Cortex of kidney (tissue), 1 donor: ENCODE measurements at places on chromosomes 11 and 22.

- DNase-seq, result no peak
These were observed 214.6 kb downstream of the BRD1 start for GRCh38 chr22:49613108-49613507.

DNA sequence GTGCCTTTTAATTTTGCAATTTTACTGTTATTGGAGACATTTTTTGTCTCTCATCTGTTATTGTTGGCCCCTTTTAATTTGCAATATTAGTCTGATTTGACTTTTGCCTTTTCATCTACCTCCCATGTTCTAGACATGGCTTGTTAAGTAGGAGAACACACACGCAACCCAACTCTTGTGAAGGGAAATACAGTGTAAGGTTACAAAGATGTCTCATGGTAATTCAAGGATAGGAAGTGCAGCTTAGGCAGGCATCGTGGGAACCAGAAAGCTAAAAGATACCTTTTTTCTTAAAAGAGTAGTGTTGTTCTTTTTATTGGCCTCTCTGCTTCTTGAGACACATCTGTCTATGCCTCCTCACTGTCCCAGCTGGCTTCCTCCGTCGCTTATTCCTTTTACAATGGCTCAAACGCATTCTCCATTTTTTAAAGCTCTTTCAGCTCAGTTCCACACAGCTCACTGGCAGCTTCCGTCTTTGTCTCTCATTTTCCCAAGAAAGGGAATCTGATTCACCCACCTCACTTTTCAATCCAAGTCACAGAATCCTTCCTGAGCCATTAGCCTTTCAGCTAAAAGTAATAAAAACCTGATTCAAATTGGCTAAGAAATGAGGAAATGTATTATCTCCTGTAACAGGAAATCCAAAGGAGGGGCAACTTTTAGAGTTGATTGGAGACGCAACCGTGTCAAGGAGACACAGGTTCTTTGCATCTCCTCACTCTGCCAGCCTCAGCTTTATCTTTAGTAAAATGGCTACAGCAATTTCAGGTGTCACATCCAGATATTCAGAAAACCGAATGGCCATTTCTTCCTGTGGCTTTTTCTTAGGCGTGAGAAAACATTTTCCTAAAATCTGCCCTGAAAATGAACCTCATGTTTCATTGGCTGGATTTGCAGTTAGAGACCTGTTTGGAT is 57.2 kb downstream of the SIK2 start:
- DNase-seq, result no peak

- DNase-seq, result no peak
These were observed 25.2 kb upstream of the KCNJ11 start for GRCh38 chr11:17413414-17414316.

DNA sequence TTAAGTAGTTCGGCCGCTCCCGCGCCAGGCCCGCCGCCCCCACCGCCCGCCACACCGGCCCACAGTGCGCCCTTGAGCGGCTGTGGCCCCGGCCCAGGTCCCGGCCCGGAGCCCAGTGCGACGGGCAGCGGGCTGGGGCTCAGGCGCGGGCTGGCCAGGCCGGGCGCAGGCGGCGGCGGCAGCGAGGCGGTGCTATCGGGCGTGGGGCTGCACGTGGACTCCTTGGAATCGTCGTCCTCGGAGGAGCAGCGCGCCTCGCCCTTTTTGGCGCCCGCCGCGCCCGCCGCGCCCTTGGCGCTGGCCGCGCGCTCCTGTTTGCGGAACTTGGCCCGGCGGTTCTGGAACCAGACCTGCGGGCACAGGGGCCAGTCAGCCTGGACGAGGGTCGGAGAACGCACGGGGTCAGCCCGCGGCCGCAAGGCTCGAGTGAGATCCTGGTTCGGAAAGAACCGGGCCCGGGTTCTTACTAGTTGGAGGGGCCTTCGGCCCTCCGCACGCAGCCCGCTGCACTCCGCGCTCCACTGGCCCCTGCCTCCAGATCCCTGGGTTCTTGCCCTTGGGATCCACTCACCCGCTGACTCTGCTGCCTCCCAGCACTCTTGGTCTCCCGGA is 4.0 kb downstream of the PHOX2A start:
- DNase-seq, result no peak

DNA sequence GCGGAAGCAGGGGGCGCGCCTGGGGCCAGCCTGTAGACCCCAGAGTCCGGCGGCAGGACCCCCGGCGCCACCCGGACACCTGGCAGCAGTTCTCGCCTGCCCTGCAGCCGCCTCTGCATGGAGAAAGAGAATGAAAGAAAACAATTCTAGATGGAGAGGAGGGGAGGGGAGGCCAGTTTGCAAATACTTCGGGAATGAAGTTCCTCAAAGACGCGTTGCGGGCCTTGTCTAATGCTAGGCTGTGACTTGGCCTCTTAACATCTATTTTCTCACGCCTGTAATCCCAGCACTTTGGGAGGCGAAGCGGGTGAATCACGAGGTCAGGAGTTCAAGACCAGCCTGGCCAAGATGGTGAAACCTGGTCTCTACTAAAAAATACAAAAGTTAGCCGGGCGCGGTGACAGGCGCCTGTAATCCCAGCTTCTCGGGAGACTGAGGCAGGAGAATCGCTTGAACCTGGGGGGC is 2.1 kb upstream of the BARX2 start:
- no peak for DNase-seq

DNA sequence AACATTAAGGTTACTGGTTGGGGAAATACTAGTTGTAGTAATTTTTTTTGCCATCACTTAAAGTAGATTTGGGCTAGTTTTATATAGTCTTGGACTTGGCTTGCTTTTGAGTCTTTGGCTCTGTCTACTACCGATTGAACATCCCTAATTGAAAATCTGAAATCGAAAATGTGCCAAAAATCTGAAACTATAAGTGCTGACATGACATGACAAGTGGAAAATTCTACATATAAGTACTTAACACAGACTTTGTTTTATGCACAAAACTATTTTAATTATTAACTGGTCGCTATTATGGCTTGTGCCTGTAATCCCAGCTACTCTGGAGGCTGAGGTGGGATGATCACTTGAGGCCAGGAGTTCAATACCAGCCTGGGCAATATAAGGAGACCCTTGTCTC is 22.5 kb downstream of the RNF169 start:
- no peak for DNase-seq

DNA sequence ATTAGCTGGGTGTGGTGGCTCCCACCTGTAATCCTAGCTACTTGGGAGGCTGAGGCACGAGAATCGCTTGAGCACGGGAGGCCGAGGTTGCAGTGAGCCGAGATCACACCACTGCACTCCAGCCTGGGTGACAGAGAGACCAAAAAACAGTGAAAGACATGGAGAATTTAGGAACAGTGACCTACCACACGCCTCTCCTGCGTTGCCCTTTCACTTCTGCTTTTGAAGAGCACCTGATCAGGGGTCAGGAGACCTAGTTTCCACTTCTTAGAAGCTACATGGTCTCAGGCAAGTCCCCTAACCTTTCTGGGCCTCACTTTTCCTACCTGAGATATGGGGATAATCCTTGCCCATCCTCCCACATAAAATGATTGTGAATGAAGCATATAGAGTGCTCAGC is 12.2 kb downstream of the SLC35C1 start:
- no peak for DNase-seq

DNA sequence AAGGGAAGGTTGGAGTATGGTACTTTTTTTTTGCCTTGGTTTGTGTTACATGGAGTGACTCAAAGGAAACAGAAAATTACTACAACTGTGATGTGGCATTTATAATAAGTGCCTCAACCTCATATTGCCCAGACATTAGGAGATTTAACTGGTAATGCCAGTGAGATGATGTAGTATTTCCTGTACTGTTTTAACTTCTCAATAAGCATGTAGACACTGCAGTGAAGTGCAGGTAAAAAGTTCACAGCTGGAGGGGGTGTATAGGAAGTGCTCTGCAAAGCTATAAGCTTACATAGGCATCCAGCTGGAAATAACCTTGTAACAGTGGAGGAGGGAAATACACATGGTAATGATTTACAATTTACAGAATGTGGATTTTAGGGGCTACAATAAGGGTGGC is 138.2 kb upstream of the MTMR2 start:
- DNase-seq, result no peak

DNA sequence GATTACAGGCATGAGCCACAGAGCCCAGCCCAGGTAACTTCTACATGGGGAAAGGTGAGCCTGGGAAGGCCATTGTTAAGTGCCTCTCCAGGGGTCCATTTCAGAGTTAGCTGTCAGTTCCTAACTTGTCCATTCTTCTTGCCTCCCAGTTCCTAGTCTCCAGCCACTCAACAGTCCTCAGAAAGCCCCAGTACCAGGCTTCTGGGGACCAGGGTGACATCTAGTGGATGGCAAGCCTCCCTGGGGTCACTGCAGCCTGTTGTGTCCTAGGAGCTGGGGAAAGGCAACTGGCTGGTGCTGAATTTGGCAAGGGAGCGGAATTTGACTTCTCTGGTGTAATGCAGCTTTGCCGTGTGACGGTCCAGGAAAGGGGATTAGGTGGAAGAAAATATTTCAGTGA is 2.1 kb downstream of the LGALS12 start:
- no peak for DNase-seq

DNA sequence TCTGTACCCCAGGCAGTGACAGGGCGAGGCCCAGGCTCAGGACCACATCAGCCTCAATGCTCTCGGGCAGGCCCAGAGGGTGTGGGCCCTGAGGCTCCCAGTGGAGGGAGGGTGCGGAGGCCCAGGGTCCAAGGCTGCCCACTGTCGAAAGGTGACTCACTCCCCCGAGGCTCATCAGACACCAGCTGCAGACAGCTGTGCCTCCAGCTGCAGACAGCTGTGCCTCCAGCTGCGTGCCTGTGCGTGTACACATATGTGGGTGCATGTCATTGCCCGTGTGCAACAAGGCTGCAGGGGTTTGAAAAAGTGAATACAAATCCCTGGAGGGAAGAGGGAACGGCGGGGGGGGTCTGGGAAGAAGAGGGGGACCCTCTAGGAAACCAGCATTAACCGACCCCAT is 134.3 kb downstream of the BRD1 start:
- no peak for DNase-seq

DNA sequence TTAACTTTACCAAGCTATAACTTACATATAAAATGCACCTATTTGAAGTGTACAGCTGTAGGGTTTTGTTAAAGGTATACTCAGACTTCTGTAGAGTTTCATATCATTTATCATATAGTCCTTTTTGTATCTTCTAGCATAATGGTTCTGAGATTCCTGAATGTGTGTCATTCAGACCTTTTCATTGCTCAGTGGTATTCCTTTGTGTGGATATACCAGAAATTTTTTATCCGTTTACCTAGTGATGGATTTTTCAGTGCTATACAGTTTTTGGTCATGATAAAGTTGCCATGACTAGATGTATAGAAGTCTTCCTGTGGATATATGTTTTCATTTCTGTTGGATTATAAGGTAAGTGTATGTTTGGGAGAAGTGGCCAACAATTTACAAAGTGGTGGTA is 6.3 kb upstream of the PITPNB start:
- DNase-seq, result no peak

- DNase-seq, result no peak
These were observed 2.8 kb downstream of the CD82 start for GRCh38 chr11:44568331-44568657.

GRCh38 chr11:105466582-105467228 is 143.2 kb upstream of the GRIA4 start:
- DNase-seq, result no peak

- DNase-seq, result no peak
These were observed 37.0 kb upstream of the SOX6 start for GRCh38 chr11:16393340-16393739.

GRCh38 chr11:116540645-116541304 is 232.0 kb downstream of the BUD13 start:
- DNase-seq, result no peak

DNA sequence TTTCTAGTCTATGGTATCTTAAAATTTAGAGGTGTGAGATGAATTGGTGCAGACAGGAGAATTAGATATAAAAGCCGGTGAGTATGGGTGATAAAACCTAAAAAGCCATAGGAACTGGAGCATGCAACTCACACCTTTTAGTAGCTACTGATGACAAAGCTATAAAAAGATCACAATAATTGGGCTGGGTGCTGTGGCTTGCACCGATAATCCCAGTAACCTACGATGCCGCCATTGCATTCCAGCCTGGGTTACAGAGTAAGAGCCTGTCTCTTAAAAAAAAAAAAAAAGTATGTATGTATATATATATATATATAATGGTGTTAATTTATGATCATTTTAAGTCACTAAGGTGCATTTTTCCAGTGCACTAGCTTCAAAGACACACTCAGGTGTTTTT is 17.2 kb downstream of the WEE1 start:
- no peak for DNase-seq

GRCh38 chr22:30047364-30047738 is 32.9 kb upstream of the HORMAD2 start:
- no peak for DNase-seq

DNA sequence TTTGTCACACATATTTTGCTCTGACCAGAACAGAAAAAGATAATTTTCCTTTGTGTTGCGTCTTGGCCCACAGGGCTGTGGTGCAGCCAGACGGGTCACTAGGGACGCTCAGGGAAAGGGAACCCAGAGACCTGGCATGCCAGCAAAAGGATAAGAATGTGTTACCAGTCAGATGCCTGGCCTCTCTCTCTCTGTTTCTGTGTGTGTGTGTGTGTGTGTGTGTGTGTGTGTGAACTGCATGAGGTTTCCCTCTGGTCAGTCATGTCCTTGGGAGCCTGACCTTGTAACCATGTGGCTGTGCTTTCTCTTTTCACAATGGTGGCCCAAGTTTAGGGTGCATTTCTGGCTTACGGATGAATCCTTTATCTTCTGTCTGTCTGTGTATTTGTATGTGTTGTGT is 25.4 kb downstream of the CCKBR start:
- no peak for DNase-seq

- no peak for DNase-seq
These were observed 885.4 kb downstream of the OPCML start for GRCh38 chr11:132646890-132647289.

DNA sequence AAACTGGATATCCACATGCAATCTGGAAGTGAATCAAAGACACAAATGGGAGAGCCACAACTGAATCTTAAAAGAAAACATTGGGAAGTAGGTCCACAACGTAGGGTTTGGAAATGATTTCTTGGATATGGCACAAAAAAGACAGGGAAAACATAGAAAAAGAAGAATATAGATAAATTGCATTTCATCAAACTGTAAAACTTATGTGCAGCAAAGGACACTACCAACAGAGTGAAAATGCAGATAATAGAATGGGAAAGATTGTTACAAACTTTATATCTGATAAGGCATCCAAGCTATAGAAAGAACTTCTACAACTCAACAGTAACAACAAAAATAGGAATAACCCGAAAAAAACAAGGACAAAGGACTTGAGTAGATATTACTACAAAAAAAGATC is 89.6 kb downstream of the ZNF280B start:
- DNase-seq, result no peak

DNA sequence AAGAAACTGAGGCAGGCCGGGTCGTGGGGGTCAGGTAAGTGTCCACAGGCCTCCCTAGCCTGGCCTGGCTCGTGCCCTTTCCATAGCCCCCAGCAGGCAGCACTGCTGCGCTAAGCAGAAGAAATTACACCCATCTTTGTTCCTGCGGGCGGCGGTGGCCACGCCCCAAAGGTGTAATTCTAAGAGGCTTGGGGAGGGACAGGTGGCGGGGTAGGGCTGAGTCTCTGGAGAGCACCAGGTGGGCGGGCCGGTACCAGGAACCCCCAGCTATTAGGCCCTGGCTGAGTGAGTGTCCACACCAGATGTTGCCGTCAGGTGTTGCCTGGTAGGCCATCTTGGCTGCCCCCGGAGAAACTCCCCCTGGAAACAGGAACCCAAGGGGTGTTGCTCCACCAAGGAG is 12.3 kb upstream of the ARAP1 start:
- DNase-seq, result no peak
